ENCODE measurements at places on chromosomes 12 and 14.
A peak's percentile ranks its signal among the peaks of the same experiment; 100 is the strongest.

DNA sequence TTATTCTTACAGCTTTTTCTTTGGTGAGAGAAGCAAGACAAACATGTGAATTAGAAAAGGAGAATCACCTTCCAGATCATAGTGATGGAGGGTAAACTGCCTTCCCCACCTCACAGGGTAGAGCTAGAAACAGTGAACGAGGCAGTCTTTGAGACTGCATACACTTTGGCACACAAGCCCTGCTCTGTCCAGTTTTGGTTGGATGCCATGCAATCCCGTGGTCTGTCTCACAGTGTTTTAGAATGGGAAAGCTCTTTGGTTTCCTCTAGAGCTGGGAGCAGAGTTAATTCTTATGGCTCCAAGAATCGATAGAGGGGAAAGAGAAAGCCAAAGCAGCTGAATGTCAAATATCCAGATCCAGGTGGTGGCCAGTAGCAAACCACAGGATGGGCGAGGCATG, 21.9 kb downstream of the TDP1 start:
- no peak for DNase-seq

DNA sequence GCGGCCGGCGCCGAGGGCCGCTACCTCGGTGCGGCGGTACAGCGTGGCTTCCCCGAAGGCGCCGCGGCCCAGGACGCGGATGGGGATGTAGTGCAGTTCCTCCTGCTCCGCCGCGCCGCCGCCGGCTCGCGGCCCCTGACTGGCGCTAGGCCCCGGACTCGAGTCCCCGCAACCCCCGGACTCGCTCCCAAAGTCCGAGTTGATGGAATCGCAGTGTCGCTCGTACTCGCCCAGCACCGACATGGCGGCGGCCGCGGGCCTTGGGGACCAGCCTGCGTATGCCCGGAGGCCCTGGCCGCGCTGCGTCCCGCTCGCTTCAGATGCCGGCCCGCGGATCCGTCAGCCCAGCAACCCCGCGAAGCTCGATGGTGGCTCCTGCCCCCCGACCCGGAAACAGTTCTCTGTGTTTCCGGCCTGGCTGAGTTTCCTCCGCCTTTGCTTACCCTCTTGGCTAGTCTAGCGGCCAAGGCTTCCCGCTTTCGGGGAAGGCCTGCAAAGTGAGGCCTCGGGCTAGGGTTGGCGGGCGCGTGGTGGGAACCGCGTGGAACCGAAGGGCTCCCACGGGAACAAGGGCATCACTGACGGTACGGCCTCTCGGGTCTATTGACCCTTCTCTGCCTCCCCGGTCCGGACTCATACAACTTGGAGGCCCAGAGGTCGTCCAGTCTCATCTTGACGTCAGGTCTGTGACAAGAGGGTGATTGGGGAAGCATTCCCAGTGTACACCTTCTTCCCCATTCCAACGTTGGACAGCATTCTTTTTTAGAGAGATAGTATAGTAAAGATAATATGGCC, at the start of gene NEK9:
Gene NEK9 (minus strand): TSS at position 370 of the 795 bp plus-strand sequence. CDS start 127 bp downstream, at position 243.
- peak; percentile 89 for DNase-seq

DNA sequence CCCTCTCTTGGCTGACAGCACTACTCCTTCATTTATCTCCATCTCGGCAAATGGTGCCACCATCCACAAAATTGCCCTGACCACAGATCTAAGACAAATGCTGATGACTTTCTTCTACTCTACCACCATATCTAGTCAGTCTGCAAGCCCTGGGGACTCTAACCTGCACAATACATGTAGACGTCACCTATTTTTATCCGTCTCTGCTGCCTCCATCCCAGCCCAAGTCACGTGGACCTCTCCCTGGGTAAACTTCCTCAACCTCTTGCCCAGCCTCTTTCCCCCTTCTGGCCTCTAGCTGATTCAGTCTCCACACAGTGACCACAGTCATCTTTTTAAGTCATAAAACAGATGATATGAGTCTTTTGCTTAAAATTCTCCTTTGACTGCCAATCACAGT, 1203.0 kb downstream of the AACS start:
- DNase-seq, result no peak

DNA sequence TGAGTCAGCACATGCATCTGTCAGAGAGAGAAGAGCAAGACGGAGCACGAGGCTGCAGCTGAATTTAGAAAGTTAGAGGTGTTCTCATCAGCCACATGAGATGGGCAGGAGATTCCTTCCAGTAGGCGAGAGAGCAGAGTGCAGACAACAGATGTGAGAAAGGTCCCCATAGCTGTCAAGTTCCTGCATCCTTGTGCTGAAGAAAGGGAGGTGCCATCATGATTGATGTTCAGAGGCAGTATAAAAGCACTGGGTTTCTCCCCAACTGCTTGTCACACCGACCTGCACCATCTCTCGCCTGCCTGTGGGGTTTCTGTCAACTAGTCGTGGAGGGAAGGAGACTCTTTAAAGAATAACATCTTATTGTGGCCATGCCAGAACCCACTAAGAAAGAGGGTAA, at the start of gene MYBPC1:
Gene MYBPC1 (plus strand): TSS at position 272 of the 400 bp plus-strand sequence. CDS start 100 bp downstream, at position 372.
- DNase-seq, result no peak

GRCh38 chr14:96417254-96417653, 25.3 kb downstream of the AK7 start:
- no peak for DNase-seq

GRCh38 chr12:57031138-57031725, 14.9 kb upstream of the TAC3 start:
- no peak for DNase-seq

DNA sequence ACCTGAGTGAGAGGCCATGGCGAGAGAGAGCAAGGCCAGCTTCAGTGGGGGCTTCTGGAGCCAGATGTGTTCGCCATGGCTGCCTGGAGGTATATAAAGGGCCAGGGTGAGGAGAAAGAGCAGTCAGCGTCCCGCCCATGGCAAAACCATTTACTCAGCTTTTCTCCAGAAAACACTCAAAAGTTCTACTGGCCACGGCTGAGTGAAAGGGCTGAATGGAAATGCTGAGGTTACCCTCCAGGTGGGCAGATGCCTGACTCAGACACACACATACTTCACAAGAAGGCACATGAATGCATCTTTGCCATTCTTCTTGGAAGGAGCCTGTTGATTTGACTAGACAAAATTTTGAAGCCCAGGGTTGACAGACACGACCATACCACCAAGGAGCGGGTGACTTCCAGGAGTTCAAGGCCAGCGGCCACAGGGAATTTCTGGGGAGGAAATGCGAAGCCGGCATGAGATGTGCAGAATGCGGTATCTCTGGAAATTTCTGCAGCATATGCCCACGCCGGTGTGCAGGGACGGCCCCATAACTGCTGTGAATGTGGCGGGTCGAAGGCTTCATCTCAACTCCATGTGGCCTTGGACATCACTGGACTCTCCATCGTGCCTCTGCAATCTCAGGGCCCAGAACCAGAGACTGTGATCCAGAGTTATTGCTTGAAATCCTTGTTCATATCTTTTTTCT, at the start of gene IL31:
Gene IL31 (minus strand): TSS at position 67 of the 691 bp plus-strand sequence. CDS start 49 bp downstream, at position 18.
- no peak for DNase-seq

DNA sequence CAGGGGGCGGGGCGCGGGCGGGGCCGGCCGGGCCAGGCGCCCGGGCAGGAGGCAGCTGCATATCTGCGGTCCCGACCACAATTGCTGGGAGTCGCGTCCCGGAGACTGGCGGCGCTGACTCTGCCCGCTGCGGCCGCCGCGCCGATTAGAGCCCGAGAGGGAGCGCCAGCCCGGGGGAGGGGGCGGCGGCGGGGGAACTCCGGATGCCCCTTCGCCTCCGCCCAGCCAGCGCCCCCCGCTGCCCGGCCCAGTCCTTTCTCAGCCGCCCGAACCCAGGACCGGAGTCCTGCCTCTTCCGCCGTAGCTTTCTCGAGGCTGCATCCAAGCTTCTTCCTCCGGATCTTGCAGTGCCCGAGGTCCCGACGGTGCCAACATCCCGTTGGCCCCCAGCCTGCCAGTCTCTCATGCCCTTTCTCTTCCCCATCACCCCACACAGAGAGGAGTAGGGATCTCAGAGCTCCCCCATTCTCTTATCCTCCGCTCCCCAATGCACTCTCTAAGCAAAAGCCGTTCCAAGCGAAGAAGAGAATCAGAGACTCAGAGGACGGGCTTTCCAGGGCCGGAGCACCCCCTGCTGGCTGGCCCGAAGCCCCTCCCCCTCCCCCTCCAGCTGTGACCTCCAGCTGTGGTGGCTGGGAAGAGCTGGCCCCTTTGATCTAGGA, 8.8 kb upstream of the SP7 start:
- peak; percentile 88 for DNase-seq

- no peak for DNase-seq
These were observed 17.8 kb downstream of the FBXL14 start for GRCh38 chr12:1576410-1577241.

DNA sequence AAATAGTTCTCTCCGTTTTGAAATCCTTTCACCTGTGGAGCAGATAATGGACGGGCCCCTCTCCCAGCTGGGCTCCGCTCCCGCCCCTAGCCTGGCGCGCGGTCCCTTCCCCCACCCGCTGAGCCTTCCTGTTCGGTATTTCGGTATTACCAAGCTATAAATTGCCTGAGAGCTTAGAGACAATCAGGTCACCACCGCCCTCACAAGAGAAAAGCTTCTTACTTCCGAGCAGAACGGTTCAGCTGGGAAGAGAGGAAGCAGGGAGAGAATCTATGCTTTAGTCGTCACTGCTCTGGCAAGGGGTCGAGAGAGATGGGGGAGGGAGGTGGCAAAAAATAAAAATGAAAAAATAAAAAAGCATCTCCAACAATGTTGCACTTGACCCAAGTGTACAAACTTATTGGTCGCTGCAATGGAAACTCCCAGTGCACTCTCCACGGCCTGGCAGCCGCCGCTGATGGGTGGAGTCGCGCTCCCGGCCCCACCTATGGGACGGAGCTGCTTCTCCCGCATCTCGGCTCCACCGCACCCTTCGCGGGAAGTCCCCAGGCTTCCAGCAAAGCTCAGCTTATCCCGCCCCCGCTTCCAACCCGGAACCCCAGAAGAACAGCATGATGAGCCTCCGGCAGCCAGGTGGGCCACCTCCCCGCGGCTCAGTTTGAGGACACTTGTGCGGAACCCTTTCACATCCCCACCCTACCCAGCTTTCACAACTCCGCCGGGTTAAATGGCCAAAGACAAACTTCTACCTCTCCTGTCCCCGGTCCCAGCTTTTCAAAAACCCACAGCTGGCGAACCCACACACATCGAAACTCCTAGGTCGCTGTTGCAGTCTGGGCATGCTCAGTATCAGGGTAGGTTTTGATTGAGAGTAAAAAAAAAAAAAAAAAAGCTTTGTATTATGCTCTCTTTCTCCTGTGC, 832 bp upstream of the SYT1 start:
- no peak for DNase-seq

GRCh38 chr14:22422238-22422637, 166.8 kb downstream of the DAD1 start:
- DNase-seq, result no peak

GRCh38 chr12:42056130-42056529, 88.5 kb downstream of the GXYLT1 start:
- no peak for DNase-seq

- DNase-seq, result no peak
These were observed 7.6 kb downstream of the TECPR2 start for GRCh38 chr14:102370305-102370809.

GRCh38 chr12:125919856-125920470, 854.7 kb downstream of the AACS start:
- DNase-seq, result no peak

DNA sequence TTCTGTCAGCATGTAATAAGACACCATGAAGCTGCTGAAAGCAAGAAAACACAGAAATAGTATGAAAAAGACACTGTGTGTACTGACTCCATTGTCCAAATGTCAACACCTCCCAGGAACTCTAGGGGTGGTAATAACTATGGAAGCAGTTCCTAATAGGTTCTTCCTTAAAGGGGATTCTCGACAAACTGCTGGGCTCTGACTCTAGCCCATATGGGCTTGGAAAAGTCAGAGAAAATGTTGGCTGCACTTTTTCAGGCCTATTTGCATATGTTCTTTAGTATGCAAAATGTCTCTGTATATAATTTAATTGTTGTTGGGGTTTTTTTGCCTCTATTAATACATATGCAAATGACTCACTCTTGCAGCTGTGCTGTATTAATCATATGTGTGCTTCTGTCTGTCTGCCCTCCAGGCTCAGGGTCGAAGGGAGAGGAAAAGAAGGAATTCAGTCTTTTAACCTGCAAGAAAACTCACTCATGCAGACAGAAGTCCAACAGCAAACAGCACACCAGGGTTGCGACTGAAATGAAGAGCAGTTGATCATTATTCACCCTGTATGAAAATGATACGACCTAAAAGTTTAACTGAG, 317.6 kb downstream of the SOX5 start:
- DNase-seq, result no peak

GRCh38 chr14:55807053-55807880, 227.3 kb downstream of the KTN1 start:
- DNase-seq, result no peak

GRCh38 chr12:109358154-109358869, 10.6 kb downstream of the MYO1H start:
- DNase-seq, result no peak

- DNase-seq, result no peak
These were observed 2.1 kb downstream of the DIP2B start for GRCh38 chr12:50506753-50507473.

- no peak for DNase-seq
These were observed 14.2 kb downstream of the RAP1B start for GRCh38 chr12:68624933-68625332.

GRCh38 chr14:67270145-67270753, 29.0 kb downstream of the PALS1 start:
- DNase-seq, result no peak

- DNase-seq, result no peak
These were observed 239.0 kb downstream of the FBXL14 start for GRCh38 chr12:1355396-1355795.

GRCh38 chr12:52837781-52838608, 3.9 kb upstream of the KRT79 start:
- no peak for DNase-seq

DNA sequence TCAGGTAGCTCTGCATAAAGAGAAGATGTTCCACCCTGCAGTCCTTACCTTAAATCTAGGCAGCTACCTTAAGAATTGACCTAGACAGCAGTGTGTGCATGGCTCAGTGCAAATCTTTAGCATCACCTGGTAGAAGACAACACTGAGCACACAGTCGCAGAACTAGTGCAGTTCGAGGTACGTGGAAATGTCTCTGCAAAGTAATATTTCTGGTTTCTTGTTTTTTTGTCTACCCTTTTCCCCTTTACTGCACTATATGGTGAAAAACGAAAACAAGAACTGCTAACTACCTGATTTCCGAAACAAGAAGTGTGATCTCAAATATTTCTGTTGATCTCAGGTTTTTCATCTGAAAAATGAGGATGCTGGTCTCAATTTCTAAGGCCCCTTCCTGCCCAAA, 82.5 kb downstream of the ETV6 start:
- DNase-seq, result no peak

DNA sequence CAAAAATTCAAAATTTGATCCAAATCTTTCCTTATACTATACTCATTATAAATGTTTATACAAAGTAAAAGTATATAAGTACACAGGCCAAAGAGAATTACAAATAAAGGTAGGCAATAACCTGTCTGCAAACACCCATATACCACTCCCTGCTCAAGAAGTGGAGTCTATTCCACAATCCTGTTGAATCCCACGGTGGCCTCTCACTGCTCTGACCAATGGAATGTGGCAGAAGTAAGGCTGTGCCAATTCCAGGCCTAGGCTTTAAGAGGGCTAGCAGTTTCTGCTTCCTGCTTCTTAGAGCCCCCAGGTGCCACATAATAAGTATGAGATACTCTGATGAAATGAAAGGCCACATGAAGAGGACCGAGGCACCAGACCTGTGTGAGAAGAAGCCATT, 79.8 kb upstream of the CFL2 start:
- no peak for DNase-seq

Data from SW 1271 (cell line).